Hindlimb muscle (tissue), 1 donor: ENCODE measurements at places on chromosomes 5 and 9. TPM values are rescaled to one million over a fixed set of nuclear protein-coding genes. Genes with fewer than 3 reads are reported as not detected.

GRCh38 chr5:21238786-21239185, 1250.8 kb upstream of the CDH18 start:
- DNase-seq: no peak

- DNase-seq: no peak
Measured at GRCh38 chr5:5930561-5930960, 447.8 kb downstream of the MED10 start.

GRCh38 chr5:8457187-8458037, 588.5 kb downstream of the MTRR start:
- peak; percentile 97 for DNase-seq

DNA sequence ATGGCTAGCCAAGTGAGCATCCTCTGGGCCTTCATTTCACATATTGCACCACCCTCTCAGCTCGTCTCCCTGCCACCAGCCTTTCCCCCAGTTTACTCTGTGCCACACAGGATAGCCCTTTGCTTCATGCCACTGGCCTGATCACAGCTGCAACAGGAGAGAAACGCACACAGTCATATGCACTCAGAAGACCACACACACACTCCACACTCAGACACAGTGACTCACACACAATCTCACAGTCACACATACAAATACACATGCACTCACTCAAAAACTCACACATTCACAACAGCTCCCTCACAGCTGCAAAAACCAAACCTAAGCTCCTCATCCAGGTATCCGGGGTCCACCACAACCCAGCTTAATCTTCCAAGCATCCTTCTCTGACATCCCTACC, 38.7 kb downstream of the TTC39B start:
- no peak for DNase-seq

- no peak for DNase-seq
Measured at GRCh38 chr9:113844466-113844865, 31.6 kb upstream of the ZNF618 start.

DNA sequence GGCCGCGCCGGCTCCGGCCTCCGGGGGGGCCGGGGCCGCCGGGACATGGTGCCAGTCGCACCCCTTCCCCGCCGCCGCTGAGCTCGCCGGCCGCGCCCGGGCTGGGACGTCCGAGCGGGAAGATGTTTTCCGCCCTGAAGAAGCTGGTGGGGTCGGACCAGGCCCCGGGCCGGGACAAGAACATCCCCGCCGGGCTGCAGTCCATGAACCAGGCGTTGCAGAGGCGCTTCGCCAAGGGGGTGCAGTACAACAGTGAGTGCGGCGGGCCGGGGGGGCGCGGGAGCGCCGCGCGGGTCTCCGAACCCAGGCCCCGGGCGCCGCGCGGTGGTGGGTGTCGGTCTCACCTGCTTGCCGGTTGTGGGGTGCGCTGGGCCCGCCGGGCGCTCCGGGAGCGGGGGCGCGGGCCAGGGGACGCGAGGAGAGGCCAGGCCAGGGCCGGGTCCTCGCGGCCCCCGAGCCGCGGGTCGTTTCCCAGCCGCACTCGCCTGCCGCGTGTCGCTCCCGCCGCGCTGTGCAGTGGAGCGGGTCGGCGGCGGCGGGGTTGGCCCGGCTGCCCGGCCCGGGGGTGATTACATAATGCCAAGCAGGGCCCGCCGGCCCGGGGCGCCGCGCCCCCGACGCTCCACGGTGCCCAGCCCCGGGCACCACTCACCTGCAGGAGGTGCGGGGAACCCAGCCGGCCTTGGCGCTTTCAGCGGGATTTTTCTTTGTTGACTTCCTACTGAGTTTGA, 492 bp downstream of the RABL6 start:
- DNase-seq: no peak

DNA sequence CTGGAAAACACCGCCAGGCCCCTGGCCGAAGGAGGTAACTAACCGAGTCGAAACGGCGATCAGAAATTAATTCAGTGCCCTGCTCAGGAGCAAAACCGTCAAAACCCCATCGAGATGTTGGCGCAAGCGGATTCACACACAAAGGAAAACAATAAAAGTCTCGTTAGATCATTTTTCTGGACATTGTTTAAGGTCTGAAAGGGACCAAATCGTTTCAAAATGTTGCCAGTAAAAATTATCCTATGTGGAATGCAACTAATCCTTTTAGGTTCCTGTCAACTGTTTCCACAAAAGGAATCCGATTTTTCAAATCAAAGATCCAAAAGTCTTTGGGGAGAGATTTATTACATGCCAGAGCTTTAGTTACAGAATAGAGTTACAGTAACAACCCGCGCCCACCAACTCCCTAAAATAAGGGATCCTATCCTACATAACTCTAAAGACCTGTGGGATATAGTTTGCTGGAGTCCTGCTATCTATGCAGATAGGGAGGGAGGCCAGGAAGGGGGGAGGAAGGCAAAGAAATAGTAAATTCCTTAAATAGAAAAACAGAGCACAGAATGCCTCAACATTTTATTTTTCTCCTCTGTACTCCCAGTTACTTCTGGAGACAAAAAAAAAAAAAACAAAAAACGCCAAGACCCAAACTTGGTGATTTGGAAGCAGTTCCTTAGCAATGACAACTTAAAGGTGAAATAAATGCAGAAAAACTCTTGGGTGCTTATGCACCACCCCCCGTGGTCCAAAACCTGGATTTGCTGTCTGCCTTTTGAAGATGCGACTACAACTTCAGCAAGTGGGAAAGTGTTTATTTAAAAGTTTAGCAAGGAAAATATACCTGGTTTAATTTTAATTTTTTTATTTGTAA, 10.6 kb downstream of the FOXD1 start:
- DNase-seq: no peak

GRCh38 chr9:93566408-93567270, 9.7 kb upstream of the PHF2 start:
- DNase-seq: peak; percentile 98

GRCh38 chr5:180649297-180650039, at the start of gene FLT4:
Gene FLT4 (minus strand): TSS chr5:180649600. CDS start chr5:180649545, 55 bp downstream.
- no peak for DNase-seq

- no peak for DNase-seq
Measured at GRCh38 chr5:133245191-133246052, 193.6 kb downstream of the HSPA4 start.

The BARX1 gene
- polyA plus RNA-seq: not detected

The PCDHGB3 gene
- 1.8 TPM for polyA plus RNA-seq

The NEUROG1 gene
- polyA plus RNA-seq: not detected
